ENCODE measurements at places on chromosomes 3 and 15. TPM values are rescaled to one million over a fixed set of nuclear protein-coding genes. Genes with fewer than 3 reads are reported as not detected.

- no peak for DNase-seq
These were observed 303.2 kb downstream of the CTNNB1 start for GRCh38 chr3:41502481-41502880.

GOLGA6L7 gene
- not detected for total RNA-seq

TRIM42 gene
- not detected for total RNA-seq

GRCh38 chr15:40501487-40501886, 30.7 kb downstream of the CHST14 start:
- DNase-seq, result no peak

GABPB1 gene
- total RNA-seq, result 36.1 TPM

- DNase-seq, result no peak
These were observed 64.4 kb downstream of the CRYBG3 start for GRCh38 chr3:97885931-97886824.

MB21D2 gene
- total RNA-seq, result 12.7 TPM

- DNase-seq, result no peak
These were observed 536.4 kb upstream of the UBE2E2 start for GRCh38 chr3:22666736-22667135.

FGF12 gene
- total RNA-seq, result 7.2 TPM

DNA sequence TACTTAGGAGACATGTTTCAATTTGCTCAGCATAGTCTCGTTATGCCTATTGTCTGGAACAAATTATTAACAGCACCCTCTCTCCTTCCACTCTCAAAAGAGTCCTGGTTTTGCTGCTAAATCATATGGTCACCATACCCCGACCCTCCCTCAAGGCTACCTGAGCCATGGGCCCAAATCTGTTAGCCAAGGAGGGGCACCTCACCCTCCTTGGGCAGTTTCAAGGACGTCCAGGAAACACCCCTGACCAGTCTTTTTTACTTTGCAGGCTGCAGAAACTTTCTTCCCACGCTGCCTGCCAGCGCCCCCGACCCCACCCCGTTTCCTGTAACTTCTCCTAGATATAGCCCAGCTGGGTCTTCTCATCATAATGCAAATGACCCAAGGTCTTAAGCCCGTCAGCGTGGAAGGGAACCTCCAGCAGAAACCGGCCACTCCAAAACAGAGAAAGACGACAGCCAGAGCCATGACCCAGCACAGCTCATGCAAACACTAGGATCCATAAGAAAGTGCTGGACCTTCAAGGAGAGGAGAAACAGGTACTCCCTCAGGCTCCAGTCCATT, 62.3 kb downstream of the ADCY5 start:
- peak; percentile 62 for DNase-seq

DNA sequence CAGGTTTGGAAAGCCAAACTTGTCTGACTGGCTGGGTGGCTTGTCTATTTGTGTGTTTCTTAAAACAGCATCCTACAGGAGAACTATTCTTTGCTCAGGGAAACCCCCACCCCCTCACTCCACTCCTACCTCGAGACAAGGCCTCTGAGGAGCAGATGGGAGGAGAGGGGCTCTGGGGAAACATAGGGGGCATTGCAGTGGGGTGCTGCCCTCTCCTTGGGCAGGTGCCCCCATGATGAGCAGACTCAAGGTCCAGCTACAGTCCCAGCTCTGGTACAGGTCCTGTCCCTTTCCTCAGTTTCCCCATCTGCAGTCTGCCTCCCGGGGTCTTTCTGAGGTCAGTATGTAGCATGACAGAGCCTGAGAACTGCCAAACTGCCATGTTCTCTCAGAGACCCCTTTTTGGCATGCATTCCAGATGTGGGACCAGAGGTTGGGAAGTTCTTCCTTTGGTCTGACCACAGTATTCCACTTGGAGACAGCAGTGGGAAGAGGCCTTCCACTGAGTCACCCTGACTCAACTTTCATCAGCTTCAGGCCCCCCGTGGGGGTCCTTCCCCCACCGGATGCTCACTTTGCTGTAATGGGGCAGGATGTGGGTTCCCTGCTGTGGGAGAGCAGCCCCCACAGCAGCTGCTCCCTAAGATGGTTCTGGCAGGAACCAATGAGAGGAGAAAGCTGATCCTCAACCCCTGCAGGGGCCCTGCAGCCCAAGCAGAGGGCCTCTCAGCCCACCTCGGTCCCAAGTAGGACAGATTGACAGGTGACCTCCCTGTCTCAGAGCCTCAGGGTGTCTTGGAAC, 32.3 kb upstream of the CYP11A1 start:
- DNase-seq, result no peak

GRCh38 chr3:57003676-57004075, 56.8 kb upstream of the SPATA12 start:
- DNase-seq, result no peak

GRCh38 chr3:114446600-114446999, 152.8 kb downstream of the TIGIT start:
- peak; percentile 19 for DNase-seq

SRGAP3 gene
- total RNA-seq, result 19.7 TPM

GRCh38 chr3:52434491-52435115, 10.3 kb downstream of the SEMA3G start:
- DNase-seq, result no peak

GRCh38 chr3:177781686-177782161, 584.4 kb upstream of the TBL1XR1 start:
- DNase-seq, result peak; percentile 89

MST1R gene
- total RNA-seq, result 5.7 TPM

CACNA1D gene
- total RNA-seq, result 10.1 TPM

DNA sequence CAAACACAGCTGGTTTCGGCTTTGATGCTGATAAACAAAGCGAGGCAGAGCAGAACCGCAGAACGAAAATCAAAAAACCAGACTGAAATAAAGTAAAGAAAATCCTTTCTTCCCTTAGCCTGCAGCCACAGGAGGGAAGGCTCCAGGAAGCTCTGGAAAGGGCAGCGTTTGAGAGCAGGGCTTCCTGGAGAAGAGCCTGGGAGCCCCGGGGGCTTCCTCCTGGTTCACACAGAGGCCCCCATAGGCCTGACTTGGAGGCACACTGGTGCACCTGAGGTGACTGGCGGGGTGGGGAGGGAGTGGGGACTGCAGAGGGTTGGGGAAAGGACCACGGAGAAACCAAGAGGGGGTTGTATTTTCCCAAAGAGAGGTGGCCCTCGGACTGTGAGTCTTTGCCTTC, 98.8 kb upstream of the WNT5A start:
- no peak for DNase-seq

DNA sequence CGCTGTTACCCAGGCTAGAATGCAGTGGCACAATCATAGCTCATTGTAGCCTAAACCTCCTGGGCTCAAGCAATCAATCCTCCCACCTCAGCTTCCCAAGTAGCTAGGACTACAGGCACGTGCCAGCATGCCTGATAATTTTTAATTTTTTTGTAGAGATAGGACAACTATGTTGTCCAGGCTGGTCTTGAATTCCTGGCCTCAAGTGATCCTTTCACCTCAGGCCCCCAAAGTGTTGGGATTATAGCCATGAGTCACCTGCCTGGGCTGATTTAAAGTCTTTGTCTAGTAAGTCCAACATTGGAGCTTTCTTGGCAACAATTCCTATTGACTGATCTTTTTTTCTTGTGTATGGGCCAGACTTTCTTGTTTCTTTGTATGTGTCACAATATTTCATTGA, 28.1 kb downstream of the SPINK8 start:
- DNase-seq, result no peak

ABI3BP gene
- 88.9 TPM for total RNA-seq

DNA sequence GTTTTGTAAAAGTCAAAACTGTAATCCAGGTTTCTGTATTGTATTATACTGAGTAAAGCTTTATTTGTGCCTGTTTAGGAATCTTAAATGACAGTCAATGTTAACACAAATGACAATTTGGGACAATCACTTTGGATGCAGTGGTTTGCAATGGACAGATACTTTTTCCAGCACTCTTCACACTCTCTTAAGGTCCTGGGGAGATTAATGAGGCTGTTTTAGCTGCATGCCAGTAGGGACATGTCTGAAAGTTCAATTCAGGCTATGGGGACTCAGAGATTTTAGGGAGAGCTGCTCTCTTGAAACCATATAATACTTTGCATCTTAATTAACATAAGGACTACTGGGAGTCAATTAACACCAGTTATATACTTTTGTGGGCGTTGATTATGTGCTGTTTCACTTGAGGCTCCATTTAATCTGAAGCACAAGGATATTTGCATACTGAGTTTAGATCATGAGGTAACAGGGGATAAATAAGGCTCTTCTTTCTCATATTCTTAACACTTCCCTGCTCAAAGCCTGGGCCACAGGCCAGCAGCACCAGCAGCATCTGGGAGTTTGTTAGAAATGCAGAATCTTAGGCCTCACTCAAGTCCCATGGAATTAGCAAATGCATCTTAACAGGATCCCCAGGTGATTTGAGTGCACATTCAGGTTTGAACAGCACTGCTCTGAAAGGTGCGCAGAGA, 972.8 kb downstream of the PLOD2 start:
- DNase-seq, result no peak

GRCh38 chr3:170584585-170585007, 1.3 kb downstream of the SLC7A14 start:
- DNase-seq, result peak; percentile 89

WNT5A gene
- total RNA-seq, result 45.7 TPM

C3orf20 gene
- not detected for total RNA-seq

DNA sequence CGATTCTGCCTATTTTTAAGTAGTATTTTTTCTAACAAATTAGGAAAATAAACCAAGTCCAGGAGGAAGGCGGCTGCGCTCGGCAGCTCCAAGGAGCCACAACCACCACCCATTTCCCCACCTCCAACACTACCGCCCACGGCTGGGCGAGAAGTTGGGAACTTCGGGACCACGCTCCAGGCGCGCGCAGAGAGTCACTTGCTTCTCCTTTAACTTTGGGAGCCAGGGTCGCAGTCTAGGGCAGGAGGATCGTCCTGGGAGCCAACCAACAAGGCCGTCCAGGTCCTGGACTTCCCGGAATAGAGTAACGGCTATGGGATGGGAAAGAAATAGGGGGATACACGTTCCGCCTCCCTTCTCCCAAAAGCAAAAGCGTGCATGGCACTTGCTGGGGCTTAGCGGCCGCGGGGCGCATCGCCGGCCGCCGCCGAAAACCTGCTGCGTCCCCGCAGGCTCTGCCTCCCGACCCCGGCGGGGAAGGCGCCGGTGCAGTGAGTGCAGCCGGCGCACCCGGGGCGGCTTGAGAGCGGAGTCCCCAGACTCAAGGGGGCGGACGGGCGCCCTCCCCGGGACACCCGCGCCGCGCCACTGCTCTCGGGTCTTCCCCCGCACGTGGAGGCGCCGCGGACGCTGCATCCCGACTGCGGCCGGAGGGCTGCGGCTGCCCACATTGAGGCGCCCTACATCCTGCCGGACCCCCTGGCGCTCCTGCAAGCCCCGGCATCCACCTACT, 699 bp downstream of the MEGF11 start:
- peak; percentile 27 for DNase-seq

ECT2 gene
- total RNA-seq, result 31.5 TPM

DNA sequence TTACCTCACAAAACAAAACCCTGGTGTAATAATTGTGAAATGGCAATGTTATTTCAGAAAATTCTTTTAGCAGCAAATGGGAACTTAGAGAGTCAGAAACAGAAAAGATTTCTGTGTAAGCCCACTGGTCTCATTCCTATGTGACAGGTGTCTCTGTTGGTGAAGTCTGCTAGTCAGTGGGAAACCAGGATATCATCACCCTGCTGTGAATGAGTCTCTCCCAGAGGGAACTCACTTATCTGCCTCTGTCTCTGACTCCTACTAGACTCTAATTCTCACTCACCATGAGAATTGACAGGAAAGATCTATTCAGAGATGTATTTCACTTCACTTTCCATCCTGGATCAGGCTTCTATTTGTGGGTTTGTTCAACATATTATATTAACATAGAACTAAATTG, 266.0 kb downstream of the EPHA3 start:
- DNase-seq, result no peak
